Gastroesophageal sphincter (tissue), 4 donors: ENCODE measurements at places on chromosomes 16 and 17.

GRCh38 chr17:38455288-38455915 lies 27.1 kb downstream of the ARHGAP23 start:
- no peak for ATAC-seq

GRCh38 chr17:78621720-78622490 lies 44.7 kb upstream of the DNAH17 start:
- no peak for ATAC-seq

DNA sequence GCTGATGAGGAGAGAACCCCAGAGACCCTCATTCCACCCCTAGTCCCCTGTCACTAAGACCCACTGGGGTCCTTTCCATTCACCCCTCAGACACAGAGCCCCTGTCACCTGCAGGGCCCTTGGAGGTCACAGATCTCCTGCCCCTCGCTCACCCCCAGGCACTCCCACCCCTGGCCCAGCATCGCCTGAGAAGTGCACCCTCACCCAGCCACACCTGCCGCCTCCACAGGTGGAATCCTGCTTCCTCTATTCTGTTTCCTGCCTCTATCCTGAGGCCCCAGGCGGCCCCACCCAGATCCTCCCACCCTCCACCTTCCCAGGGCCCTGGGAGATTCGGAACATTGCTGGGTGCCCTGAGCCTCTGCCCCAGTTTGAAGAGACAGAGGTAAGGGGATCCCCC lies 13.8 kb upstream of the KRT17 start:
- no peak for ATAC-seq

- ATAC-seq = no peak
These were observed 5.4 kb downstream of the TMC8 start for GRCh38 chr17:78135858-78136500.

GRCh38 chr16:85079785-85080570 lies 32.3 kb downstream of the CIBAR2 start:
- no peak for ATAC-seq

- no peak for ATAC-seq
These were observed 34.3 kb downstream of the NLRC5 start for GRCh38 chr16:57023541-57024249.

DNA sequence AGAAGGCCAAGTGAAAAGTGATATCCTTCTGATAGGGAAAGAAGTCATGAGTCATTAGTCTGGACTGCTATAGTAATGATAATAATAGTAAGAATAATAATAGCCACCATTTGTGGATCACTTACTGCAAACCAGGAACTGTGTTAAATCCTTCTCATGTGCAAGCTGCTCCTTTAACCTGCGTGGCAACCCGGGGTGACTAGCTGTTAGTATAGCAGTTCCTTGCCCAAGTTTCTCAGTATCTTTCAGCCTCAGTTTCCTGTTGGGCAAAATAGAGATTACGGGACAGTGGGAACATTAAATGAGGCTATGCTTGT lies 129.5 kb downstream of the CDH13 start:
- ATAC-seq = no peak

- peak; percentile 64 for ATAC-seq
These were observed 5.6 kb upstream of the CIITA start for GRCh38 chr16:10871157-10871991.

GRCh38 chr16:50310308-50311133 lies 44.2 kb downstream of the ADCY7 start:
- ATAC-seq = no peak

DNA sequence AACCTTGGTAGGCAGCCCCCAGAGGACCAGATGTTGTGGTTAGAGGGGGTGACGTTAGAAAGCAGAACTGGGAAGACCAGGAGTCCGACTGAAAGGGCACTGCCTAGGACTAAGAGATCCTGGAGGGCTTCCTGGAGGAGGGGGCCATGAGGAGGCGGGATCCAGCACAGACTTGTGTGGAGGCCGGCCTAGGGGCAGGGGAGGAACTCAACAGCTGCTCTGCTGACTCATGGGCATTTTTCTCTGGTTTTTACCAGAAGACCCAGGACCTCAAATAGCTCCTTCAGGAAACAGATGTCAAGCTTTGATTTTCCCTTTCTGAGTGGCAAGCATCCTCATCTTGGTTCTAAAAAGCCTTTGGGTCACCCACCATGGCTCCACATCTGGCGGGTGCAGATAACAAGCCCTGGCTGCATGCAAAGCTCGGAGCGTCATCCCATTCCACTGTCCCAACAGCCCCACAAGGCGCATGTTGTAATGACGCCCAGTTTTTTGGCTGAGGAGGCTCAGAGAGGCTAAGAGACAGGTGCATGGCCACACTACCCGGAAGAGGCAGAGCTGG lies 29.0 kb downstream of the IL21R start:
- ATAC-seq = no peak

- no peak for ATAC-seq
These were observed 105.4 kb upstream of the TBX2 start for GRCh38 chr17:61294286-61294685.

- no peak for ATAC-seq
These were observed 1.5 kb upstream of the CDH13 start for GRCh38 chr16:82625066-82625968.
